Stimulated activated CD4-positive, alpha-beta T cell treated with anti-CD3 and anti-CD28 coated beads, Interleukin-4, amount 100 ng/mL, for 4 hours (primary cell): ENCODE measurements at places on chromosomes 6 and 20.

DNA sequence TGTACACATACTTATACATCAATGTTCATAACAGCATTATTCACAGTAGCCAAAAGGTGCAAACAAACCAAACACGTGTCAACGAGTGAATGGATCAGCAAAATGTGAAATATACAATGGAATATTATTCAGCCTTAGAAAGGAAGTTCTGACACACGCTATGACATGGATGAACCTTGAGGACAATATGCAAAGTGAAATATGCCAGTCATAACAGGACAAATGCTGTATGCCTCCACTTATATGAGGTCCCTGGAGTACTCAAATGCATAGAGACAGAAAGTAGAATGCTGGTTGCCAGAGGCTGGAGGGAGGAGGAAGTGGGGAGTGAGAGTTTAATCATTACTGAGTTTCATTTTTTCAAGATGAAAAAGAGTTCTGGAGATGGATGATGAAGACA, 37.8 kb upstream of the IGF2R start:
- no peak for DNase-seq

DNA sequence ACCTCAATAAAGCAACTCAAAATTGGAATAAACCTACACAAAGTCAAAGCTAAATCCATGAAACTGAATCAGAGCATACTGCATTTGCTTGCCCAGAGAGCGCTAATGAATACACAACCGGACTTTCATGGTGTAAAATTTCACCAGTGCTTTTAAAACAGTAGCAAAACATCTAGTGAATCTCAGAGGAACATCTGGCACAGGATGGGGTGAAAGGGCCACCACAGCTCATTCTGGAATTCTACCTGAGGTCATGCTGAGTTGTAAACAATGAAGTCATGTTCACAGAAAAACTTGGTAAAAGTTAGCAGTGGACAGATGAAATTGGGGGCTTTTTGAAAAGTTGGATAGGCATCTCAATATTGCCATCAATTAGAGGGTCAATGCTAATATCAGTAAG, 125.6 kb upstream of the STXBP5 start:
- no peak for DNase-seq

DNA sequence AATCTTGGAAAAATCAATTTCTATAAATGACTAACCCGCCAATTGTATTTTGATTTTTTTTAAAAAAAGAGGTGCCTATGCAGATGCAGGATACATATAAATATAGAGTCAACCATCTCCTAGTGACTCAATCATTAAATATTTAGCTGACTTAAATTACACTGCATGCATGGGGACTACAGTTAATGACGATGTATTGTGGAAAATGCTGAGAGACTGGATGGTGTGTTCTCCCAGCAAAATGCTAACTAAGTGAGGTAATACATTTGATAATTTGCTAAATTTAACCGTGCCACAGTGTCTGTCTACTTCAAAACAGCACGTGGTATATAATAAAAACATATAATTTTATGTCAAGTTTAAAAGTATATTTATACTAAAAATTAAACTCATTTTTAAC, 341.6 kb downstream of the PRKN start:
- DNase-seq = no peak

DNA sequence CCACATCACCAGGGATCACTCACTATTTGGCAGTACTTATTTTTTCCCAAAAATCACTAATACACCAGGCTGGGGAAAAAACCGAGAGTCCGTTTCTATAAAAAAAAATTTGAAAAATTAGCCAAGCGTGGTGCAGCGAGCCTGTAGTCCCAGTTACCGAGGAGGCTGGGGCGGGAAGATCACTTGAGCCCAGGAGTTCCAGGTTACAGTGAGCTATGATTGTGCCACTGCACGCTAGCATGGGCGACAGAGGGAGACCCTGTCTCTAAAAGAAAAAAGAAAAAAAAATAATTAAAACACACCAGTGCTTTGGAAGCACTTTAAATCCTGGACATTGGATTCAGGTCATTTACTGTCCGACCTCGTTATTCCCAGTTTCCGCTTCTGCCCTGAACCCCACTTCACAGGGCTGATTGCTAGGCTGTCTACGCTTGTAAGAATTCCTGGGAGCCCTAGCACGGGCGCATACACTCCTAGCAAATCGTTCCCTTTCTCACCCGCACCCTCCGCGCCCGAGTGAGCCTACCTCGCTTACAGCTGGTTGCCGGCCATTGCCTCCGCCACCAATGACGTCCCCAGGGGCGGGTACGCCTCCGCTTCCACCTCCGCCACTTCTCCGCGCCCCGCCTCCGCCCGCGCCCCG, at the start of gene TPMT:
TSS of gene TPMT (minus strand) at position 571 of the 643 bp plus-strand sequence. CDS start 5,950 bp downstream, outside the sequence.
- DNase-seq = no peak

GRCh38 chr6:168469521-168469920, 28.5 kb downstream of the SMOC2 start:
- DNase-seq = no peak

GRCh38 chr20:40442181-40442963, 246.7 kb downstream of the MAFB start:
- no peak for DNase-seq

GRCh38 chr6:136798044-136798443, 5.8 kb upstream of the MAP3K5 start:
- no peak for DNase-seq

GRCh38 chr6:155270561-155271091, 6.8 kb downstream of the CLDN20 start:
- DNase-seq = no peak

- DNase-seq = no peak
Observed at GRCh38 chr20:63754008-63754407, 14.4 kb downstream of the SLC2A4RG start.

DNA sequence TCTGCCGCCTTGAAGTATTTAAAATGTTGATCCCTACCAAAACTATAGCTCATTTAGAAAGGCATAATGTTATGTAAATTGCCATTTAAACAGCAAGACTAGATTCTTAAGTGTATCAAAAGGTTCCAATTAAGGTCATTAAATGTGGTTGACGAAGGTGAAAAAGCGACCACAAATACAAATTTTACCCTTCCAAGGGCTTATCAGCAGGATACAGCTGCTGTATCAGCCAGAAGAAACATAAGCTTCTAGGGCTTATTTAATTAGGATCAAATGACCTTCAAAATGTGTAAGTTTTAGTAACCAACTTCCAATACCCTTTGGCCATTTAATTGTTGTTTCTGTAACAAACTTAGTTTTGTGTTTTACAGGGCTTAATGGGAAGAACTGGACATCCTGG, 139.9 kb downstream of the COL9A1 start:
- DNase-seq = no peak

DNA sequence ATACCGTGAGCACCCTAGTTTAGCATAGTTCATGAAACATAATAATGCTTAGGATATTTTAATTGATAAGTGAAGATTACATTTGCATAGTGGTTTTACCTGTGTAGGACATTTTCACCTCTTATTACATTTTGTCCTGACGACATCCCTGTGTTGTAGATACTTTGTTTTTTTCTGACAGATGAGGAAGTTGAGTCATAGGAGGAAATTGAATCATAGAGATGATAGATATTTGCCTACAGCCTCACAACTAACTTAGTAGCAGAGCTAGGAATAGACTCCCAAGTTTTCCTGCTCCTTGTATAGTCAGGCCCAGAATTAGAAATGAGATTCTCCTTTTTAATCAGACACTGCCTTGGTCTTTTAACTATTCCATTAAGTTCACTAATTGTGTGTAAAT, 100.5 kb upstream of the SUPT3H start:
- DNase-seq = no peak

- peak; percentile 23 for DNase-seq
Observed at GRCh38 chr6:137699031-137699683, 167.9 kb upstream of the TNFAIP3 start.

GRCh38 chr6:156555116-156555515, 222.1 kb upstream of the ARID1B start:
- no peak for DNase-seq

DNA sequence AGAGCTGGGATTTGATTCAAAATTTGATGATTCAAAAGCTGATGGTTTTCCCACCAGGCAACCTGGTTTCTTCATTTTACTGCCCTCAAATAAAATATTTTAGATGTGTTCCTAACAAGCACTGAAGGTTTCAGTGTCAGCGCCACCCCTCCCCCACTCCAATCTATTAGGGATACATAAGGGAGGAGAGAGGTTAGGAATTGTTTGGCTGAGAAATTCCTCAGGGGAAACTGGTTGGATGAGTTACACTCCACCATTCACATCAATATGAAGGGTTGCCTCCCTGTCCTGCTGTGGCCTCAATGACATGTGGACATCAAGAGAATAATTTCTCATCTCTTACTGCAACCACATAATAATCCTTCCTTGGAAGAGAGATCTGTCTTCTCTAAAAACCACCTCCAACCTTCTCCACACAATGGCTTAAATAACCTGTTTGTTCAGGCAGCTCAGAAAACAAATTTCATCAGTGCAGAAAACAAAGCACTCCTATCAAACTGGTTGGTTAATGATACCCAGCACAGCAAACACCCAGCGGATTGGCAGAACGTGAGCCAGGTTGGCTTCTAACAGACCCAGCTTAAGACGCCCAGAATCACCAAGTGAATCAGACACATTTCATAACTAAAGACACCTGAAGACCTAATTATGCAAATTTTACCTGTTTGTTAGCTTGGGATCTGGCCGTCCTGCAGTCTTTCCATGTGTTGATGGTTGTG, 136.0 kb upstream of the SGK1 start:
- DNase-seq = no peak

- no peak for DNase-seq
Observed at GRCh38 chr20:58546756-58547622, 31.8 kb upstream of the APCDD1L start.

GRCh38 chr20:47362361-47363219, 6.1 kb upstream of the ZMYND8 start:
- DNase-seq = no peak

DNA sequence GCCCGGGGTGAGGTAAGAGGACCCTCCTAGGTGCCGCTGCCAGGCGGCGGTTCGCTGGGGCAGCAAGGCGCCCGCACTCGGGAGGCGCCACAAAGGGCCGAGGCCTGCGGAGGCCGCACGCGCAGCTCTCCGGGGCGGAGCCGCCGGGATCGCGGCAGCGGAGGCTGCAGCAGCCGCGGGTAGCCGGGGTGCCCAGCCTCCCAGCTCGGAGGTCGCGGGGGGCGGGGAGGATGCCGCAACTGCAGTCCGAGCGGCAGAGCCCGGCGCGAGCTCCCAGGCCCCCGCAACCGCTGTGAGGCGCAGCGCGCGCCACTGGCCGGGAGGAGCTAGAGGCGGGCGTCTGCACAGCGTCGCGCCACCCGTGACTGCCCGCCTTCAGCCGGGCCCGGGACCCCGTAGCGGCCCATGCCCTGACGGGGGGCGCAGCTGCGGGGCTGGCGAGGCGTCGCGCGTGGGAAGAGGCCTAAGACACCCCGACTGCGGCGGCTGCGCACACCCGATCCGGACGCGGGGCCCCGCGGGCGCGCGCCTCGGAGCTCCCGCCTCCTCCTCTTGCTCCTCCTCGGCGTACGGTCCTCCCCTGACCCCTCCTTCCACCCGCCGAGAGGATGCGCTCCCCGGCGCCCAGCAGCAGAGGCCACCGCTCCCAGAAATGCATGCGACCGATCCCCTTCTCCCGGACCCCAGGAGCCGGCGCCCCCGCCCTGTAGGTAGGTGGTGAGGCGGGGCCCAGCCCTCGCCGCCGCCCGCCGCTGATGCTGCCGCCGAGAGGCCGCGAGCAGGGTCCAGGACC, at the start of gene NCOA7:
TSS of gene NCOA7 (plus strand) at position 603 of the 793 bp plus-strand sequence. CDS start 24,395 bp downstream, outside the sequence.
- peak; percentile 75 for DNase-seq

DNA sequence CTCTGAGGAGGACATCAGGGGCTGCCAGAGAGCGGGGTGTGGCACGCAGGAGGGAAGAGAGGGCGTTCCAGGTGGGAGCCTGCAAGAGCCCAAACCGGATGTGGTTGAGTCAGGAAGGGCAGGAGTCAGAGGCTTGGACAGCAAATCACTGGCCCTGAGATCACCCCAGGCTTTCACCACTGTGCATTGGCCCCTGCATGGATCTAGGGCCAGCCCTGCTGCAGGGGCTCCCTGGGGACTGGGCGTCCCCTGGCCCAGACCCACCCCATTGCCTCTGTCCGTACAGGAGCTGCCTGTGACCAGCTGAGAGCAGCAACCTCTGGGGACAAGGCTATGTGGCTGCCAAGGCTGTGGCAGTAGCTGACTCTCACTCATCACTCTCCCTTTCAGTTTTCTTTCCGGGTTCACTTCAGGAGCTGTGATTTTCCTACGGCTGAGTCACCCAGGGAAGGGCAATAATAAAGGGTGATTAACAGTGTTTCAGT, 33.9 kb downstream of the KCNK17 start:
- DNase-seq = no peak

DNA sequence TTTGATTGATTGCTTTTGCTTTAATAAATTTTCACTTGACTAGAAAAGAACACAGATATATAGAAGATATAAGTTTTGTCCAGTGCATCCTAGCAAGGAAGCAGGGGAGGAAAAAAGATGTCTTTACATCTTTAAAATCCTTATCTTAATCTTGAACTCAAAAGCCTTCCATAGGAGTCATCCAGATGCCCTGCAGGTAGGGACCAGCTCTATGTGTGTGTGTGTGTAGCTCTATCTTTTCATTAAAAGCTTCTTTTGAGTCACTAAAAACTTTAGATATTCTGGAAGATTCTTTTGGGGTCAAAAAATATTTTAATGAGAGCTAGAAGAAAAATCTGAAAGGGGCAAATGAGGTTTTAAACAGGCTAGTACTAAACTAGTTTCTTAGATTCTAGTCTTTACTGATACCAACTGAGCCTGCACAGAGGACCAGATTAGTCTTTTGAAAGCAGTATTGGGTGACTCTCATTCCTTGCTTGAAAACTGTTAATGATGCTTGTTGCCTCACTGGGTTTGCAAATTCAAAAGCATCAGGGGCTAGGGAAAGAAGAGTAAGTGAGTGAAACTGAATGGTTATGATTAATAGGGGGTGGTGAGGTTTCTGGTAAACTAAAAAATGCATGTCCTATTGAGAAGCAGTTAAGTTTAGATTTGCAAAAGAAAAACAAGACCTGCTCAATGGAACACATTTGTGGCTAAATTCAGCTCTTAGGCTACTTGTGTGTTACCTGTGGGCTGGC, 40.6 kb upstream of the JAG1 start:
- no peak for DNase-seq

- peak; percentile 8 for DNase-seq
Observed at GRCh38 chr6:151475653-151476523, 17.9 kb upstream of the CCDC170 start.

DNA sequence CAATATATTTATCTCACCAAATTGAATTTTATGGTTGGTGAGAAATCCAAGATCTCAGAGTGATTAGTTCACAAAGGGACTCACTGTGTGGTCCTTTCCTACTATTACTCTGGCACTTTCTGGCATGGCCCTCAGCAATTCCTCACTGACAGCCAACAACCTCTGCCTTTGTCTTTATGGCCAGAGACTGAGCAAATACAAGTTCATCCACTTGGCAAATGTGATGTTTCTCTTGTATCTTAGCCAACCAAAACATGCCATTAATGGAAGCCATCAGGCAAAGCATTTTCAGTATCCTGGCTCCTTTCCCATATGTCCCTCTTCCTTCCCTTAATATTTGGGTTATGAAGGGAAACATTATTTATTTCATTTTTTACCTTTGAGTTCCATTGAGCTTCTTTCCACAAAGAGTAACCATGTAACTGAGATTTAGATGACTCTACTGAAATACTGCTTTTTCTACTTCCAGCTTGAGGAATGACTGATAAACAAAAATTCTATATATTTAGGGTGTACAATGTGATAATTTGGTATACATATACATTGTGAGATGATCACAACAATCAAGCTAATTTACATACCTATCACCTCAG, 30.8 kb upstream of the SMLR1 start:
- no peak for DNase-seq

- no peak for DNase-seq
Observed at GRCh38 chr20:13338999-13339411, 117.9 kb downstream of the ISM1 start.
